ENCODE measurements at places on chromosomes 16 and 17.

GRCh38 chr17:9520649-9521048 is 55.0 kb downstream of the STX8 start:
- DNase-seq, result no peak

- DNase-seq, result no peak
Measured at GRCh38 chr16:72859581-72859980, 188.3 kb downstream of the ZFHX3 start.

DNA sequence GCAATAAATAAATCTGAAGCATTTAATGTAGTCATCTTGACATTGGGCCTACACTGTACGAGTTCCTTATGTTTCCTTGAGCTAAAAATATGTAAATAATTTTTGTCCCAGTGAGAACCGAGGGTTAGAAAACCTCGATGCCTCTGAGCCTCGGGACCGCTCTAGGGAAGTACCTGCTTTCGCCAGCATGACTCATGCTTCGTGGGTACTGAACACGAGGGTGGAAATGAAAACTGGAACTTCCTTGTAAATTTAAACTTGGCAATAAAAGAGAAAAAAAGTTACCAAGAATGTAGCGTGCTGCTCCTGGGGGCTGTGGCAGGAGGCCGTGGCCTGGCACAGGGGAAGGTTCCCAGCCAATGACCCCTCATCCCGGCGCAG is 74.1 kb downstream of the SOCS1 start:
- no peak for DNase-seq

DNA sequence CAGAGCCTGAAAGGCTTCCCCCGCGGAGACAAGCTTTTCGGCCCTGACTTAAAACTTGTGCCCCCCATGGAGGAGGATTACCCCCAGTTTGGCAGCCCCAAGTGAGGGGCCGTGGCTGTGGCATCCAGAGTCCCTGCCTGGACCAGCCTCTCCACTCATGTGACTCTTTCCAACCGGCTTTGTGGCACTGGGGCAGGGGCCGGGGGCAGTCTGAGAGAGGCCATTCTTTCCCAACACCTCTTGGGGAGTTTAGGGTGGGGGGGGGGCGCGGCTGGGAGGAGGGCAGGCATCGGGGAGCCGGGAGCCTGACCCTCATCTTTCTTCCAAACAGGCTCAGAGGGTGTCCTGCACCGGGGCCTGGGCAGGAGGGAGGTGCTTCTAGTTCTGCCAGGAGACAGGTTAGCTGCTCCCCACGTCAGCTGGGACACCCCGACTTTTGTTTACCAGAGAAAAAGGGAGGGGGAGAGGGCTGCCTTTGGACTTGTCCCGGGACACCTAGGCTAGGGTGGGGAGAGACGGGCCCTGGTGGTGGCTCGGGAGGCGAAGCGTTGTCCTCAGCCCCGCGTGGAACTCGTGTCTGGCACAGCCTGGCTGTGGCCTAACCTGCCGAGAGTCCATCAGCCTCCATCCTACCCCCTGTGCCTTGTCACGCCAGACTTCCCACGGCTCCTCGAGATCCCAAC is 7.3 kb upstream of the SERPINF1 start:
- DNase-seq, result no peak

All from activated naive CD4-positive, alpha-beta T cell (primary cell).